Upper lobe of left lung (tissue), 6 donors: ENCODE measurements at places on chromosomes 3 and 15.

- no peak for DNase-seq
These were observed 223.0 kb upstream of the LYSMD4 start for GRCh38 chr15:99956022-99956775.

DNA sequence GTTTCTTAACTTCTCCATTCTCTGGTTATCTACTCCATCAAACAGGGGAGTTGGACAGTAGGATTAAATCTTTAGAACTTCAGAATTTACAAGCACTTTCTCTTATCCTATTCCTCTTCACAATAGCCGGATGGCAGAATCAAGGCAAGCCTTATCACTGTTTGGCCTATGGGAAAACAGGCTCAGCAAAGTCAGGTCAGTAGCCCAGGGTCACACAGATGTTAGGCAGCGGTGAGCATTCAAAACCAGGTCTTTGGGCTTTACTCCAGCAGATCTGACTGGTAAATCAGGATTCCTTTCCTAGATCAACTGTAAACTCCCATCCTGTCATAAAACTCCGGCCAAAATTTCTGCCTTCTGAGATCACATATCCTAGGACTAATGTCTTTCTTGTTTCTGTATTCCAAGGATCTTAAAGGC lies 258.4 kb downstream of the OPA1 start:
- no peak for DNase-seq

DNA sequence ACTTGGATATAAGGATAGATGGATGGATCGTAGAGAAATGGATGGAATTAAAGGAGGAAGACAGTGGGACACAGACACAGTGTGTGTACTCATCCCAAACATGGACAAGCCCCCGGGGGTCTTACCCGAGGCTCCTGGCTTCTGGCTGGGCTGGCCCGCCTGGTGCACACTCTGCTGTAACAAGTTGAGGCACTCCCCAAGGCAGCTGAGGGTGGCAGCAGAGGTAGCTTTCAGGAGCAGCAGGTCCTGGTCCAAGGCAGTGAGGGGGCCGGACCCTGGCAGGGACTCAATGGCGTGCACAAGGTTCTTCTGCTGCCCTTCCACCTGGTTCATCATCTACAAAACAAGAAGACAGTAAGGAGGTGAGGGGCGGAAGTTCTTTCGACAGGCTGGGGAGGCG lies 215.1 kb downstream of the STT3B start:
- peak; percentile 42 for DNase-seq

DNA sequence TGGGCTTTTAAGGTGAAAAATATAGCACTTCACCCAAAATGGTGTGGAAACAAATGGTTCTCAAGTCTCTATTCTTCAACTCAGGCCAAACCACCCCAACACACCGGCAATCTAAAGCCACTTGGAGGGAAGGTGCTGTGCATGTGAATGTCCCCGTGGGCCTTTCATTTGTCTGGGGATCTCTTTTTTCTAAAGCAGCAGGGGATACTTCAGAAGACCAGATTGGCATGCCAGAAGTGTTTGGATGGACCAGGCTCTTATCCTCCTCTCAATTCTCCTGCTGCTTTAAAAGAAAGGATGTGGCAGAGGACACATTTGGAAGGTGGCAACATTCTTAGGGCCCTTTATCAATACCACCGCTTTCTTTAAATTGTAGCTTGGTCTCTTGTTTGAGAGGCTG lies 193.1 kb downstream of the MEIS2 start:
- no peak for DNase-seq

GRCh38 chr3:128076483-128077201 lies 24.4 kb downstream of the SEC61A1 start:
- peak; percentile 92 for DNase-seq

DNA sequence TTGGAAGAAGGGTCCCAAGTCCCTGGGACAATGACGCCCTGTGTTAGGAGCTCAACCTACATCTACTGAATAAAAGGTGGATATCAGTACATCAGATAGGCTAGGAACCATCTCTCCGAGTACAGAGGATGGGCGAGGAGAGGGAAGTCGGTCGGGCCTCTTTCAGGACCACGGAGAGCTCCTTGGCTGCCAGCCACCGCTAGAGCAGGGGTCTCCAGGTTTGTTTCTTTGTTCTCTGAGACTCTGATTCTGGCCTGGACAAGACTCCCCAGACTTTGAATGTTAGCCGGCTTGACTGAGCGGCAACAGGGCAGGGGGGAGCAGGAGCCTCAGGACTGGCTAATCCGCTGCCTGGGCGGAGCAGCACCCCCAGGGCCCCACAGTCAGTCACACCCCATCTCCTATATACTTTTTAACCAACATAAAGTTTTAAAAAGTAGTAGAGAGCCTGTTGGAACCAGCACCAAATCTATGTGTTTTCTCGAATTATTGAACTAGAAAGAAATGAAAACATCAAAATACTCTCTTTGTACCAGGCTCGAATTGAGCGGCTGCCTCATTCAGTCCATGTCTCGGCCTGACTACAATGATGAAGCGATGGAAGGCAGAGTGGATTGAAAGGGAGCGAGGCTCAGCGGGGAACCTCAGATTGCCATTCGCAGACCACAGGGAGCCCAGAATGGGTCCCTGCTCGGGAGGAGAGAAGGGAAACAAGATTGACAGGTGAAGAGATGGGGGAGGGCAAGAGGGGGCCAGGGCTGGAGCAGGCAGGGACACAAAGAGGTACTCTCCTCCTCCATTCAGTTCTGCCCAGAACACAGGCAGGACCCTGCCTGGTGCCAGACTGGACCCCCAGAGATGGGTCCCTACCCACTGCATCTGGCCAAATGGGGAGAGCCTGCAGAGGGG lies 131.6 kb downstream of the TPRA1 start:
- DNase-seq: no peak
